ENCODE measurements at places on chromosomes 1 and 21.

GRCh38 chr21:34693192-34693810 lies 24.5 kb downstream of the CLIC6 start:
- DNase-seq = peak; percentile 60

- DNase-seq = no peak
Measured at GRCh38 chr1:119448127-119448511, 33.2 kb downstream of the HSD3B2 start.

DNA sequence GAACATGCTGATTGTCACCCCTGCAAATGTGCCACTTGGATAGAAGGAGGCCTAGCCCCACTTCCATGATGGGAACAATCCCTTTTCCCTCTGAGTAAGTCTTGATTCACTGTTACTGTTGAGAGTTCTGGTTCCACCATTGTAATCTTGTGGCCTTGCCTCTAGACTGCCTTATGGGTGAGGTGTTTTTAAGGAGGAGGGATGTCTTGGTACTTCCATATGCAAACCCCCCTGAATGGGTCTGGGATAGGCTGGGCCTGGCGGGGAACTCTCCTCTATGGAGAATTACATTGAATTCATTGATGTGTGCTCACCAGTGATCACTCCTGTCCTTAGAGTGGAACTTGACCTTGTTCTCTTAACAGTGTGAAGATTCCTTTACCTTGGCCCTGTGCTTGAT lies 5.8 kb downstream of the GALNT2 start:
- no peak for DNase-seq

DNA sequence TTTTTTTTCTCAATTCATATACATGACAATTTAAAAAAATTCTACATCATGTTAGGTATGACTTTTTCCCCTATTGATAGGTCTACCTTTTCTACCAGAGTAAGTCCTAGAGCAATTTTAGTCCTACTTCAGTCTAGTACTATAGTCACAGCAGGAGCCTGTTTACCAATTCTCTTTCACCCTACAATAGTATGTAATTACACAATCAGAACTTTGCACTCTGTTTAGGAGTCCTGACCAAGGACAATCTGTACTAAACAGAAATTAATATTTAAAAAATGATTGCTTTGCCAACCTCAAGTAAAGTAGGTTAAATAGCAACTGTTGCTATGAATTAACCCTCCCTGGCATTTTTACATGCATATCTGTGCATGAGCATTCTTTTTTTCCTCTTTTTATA lies 810 bp upstream of the CYP4A11 start:
- DNase-seq = no peak

DNA sequence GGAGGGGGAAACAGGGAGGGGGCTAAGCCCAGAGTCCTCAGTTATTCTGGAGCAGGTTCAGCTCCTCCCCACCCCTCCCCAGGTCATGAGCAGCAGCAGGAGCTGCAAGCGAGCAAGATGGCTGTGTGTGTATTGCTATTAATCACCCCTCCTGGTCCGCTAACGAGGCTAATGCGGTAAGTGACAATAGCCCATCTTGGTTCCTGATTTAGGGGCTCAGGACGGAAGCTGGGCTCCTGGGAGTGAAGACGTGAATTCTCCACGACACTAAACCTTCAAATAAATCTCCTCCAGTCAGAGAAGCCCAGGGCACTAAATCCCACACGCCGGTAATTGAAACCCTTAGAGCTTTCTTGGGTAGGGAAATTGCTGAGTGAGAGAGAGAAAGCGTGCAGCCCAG lies 76.1 kb downstream of the TMEM53 start:
- no peak for DNase-seq

GRCh38 chr1:229088711-229089110 lies 182.2 kb upstream of the RAB4A start:
- DNase-seq = no peak

DNA sequence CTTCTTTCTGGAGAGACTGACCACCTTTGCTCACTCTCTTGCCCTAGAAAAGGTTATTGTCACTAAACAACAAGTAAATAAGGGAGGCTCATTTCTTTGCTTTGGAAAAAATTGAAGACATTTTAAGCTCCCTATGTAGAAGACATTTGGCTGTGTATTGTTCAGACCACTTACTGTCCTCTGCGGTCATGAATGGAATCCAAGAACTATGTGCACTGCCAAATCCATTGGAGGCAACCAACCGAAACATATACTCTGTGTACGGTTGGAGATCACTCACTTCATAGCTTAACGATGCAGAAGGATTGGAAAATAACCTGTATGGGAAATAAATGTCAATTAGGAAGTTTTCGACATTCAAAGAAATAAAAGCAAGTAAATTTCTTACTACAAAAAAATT lies 332.8 kb downstream of the KCTD3 start:
- DNase-seq = no peak

GRCh38 chr21:46226920-46227599 lies 1.5 kb downstream of the LSS start:
- peak; percentile 68 for DNase-seq

DNA sequence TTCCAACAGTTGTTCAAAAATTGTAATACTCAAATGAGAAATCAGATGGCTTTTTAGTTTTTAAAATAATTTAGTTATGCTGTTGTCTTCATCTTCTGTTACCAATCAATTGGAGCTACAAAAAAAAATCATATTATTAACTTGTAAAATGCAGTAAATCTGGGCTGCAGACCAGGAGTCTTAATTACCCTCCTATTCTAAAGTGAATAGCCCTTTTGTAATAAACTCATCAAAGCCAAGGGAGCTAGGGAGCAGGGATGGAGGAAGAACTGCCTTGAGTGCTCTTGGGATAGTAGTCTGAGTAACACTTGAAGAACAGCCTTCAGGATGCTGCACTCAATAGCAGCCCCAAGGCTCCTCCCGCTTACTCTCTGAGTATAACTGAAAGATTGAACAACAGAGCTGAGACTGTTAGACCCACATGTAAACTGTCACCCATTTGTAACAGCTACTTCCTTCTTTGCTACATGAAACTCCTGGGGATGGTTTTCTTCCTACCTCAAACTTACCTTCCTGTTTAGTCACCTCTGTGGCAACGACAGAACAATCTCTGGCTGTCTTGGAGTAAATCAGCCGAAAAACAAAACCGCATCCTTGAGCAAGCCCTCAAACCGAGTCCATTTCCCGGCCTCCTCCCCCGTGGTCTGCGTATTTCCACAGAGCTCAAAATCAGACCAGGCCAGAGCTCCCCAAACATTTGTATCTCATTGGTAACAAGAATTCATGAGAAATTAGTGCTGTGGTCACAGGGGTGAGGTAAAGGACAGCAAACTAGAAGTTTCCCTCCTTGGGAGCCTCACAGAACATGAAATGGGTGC lies 55.9 kb downstream of the CD58 start:
- no peak for DNase-seq

- no peak for DNase-seq
Measured at GRCh38 chr1:191711961-191712360, 446.3 kb upstream of the RGS18 start.

- DNase-seq = no peak
Measured at GRCh38 chr1:168386949-168387586, 106.4 kb downstream of the TBX19 start.

DNA sequence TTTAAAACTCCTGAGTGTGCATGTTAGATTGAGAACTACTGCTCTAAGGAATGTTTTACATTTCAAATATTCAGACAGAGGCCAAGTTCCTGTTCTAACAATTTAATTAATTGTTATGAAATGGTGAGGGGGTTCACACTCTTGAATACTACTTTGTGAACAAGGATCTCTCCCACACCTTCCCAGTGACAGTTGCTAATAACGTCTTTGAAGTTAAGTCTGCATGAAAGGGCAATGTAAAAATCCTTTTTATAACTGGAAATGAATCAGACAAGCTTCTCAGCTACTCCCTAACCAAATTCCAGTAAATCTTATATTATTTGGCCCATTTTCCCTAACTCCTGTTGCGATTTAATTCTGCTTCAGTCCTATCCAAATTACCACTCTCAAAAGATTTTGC lies 828.5 kb upstream of the ADAMTS5 start:
- no peak for DNase-seq

- no peak for DNase-seq
Measured at GRCh38 chr1:155125511-155125945, 2.1 kb upstream of the EFNA1 start.

DNA sequence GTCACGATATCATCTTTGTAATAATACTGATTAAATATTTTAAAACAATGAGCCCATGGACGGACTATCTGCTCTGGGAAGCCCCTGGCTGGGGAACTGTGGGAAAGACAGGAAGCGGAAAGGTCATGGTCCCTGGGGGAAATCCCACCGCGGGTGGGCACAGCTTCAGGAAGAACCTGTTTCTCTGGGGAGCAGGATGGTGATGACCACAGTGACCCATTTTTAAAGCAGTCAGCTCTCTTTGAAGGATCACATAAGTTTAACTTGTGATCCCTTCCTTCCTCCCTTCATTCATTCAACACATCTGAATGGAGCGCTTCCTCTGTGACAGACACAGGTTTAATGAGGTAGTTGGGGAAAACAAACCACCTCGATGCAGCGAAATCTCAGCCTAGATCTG lies 73.0 kb downstream of the DHRS3 start:
- DNase-seq = no peak

DNA sequence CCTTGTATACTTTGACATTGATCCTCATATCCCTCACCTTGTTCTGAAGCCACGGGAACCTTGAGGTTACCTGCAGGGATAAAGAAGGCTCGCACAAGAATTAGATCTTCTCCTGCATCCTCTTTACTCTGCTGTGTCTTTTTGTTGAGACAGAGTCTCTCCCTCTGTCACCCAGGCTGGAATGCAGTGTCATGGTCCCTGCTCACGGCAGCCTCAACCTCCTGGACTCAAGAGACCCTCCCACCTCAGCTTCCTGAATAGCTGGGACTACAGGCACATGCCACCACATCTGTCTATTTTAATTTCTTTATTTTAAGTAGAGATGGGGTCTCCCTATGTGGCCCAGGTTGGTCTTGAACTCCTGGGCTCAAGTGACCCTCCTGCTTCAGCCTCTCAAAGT lies 134.7 kb downstream of the PTPRC start:
- DNase-seq = no peak

GRCh38 chr1:100265562-100265930 lies 470 bp upstream of the RTCA start:
- DNase-seq = peak; percentile 80

GRCh38 chr1:168472223-168472622 lies 71.6 kb downstream of the XCL2 start:
- DNase-seq = no peak

GRCh38 chr1:196178083-196178635 lies 430.1 kb downstream of the KCNT2 start:
- no peak for DNase-seq

DNA sequence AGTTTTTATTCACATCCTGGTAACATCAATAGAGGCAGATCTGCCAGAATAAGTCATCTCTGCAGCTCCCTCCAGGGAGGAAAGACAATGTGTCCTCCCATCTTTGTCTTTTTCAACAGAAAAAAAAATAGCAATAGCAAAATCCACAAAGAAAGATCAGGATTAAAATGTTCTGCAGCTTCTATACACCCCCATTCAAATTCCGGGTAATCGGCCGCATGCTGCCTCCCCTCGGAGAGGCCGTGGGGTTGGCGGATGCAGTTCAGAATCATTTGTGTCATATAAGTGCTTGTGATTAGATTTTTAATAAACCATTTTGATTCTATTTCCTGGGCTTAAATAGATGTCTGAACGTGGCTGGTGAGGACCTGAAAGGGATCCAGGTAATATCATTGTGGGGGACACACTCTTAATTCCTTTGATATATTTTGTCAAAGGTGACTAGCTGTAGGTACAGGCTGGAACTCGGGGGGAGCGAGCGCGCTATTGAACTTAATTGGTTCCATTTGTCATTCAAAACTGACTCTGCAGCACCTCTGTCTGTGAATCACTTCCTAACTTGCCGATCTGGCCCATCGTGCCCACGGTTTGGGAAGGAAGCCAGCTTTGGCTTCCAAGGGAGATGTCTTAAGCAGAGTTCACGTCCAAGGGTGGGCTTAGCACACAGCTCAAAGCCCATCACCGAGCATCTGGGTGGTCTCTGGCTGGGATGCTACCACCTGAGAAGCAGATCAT lies 85.6 kb upstream of the ARHGEF16 start:
- DNase-seq = no peak

DNA sequence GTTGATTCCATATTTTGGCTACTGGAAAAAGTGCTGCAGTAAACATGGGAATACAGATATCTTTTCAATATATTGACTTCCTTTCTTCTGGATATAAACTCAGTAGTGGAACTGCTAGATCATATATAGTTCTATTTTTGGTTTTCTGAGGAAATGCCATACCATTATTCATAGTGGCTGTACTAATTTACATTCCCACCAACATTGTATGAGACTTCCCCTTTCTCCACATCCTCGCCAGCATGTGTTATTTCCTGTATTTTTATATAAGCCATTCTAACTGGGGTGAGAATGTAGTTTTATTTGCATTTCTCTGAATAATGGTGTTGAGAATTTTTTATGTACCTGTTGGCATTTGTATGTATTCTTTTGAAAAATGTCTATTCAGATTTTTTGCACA lies 385.2 kb downstream of the NUF2 start:
- DNase-seq = no peak

DNA sequence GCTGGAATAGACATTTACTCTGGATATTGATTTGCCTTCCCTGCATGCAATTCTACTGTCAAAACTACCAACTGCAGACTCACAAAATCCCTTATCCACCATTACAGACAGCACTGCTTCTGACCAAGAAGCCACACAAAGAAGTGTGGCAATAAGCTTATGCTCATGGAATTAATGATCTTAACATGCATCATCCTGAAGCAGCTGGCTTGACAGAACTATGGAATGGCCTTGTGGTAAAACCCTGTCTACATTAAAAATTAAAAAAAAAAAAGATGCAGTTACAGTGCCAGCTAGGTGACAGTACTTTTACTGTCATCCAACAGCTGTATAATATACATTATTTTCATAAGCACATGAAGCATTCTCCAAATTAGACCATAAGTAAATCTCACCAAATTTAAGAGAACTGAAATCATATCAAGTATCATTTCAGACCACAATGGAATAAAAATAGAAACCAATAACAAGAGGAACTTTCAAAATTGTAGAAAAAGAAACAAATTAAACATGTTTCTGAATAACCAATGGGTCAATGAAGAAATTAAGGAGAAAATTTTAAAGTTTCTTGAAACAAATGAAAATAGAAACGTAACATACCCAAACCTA lies 70.7 kb downstream of the SCMH1 start:
- DNase-seq = no peak

DNA sequence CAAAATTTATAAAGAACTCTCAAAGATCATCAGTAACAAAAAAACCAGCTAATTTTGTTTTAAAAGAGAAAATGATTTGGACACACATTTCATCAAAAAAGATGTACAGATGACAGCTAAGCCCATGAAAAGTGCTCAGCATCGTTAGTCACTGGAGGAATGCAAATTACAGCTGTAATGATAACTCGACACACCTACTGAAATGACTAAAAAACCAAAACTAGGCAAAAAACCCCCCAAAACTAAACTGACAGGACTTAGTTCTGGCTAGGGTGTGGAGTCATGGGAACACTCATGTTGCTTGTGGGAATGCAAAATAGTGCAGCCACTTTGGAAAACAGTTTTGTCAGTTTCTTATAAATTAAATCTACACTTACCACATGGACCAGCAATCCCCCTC lies 59.5 kb downstream of the CNIH3 start:
- DNase-seq = no peak

GRCh38 chr1:31733389-31734219 lies 29.8 kb upstream of the COL16A1 start:
- no peak for DNase-seq

- DNase-seq = no peak
Measured at GRCh38 chr1:199815947-199816346, 211.6 kb upstream of the NR5A2 start.
